NCI-H446 (cell line): ENCODE measurements at places on chromosomes 11 and 22.

DNA sequence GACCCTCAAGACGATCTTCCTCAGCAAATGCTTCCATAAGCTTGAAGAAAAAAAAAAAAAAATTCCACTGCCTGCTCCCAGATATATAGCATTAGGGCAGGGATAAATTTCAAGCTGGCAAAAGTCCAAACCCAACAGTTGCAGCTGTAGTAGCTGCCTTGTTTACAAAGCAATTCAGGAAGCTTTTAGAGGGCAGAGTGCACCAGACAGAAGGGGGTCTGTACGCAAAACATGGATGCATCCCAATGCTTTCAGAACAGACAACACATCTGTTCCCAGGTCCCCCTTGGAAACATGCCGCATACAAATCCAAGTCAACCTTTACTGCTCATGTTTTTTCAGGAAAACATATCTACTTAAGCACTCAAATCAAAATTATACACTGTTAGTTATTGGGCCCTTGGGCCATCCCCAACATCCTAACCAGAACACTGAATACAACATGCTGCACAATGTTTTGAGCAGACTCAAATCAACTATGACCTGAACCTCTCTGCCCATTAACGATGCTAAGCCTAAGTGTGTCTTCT lies 94.5 kb downstream of the CADM1 start:
- peak; percentile 79 for DNase-seq

DNA sequence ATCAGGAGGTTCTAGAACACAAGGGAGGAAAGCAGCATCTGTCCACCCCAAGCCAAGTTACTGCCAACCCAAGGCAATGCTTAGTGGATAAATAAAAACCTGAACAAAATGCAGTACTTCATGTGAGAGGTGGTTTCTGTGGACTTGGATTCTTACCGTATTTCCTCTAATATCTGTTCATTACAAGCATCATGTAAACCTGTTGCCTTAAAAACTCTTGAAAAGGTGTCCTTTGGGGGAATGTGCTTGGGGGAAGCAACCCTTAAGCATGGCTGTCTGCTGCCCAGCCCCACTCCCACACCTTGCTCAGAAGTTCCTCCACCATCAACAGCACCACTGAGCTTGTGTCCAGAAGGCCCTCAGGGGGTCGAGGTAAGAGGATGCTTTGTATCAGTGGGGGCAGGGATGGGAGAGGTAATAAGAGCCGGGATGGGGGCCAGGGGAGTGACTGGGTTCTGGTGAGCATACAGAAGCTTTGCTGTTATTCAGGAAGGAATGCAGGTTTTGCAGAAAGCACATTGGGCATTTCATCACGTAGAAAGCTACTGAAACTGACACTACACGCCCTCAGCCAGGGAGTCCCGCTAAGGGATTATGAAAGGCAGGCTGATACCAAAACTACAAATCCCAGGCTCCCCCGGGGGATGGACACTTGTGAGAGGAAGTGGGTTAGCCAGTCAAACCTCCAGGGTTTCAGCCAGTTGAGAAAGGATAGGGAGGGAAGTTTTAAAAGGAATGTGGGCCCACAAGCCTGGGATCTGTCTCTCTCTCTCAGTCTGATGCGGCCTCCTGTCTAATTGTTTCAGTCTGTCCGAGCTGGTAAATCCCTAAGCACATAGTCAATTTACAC lies 52.0 kb downstream of the KCNJ1 start:
- no peak for DNase-seq

DNA sequence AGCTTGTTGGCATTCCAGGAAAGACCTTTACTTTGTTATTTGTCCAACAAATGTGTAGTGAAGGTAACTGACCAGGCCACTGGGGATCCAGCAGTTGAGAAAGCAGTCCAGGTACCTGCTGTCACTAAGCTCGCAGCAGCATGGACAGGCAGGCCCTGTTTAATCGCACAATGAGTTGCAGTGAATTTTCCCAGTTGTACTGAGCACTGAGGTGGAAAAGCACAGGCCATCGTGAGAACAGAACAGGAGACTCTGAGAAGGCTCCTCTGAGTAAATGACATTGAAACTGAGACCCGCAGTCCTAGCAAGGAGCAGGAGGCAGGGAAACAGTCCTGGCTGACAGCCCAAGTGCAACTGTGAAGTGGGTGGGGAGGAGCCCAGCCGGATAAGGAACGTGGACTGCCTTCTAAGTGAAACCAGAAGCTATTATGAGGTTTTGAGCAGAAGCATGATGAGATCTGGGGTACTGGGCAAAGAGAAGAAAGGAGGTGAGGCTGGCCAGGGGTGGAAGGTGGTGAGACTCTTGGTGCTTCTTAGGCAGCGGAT lies 39.8 kb upstream of the CDON start:
- DNase-seq = peak; percentile 22

DNA sequence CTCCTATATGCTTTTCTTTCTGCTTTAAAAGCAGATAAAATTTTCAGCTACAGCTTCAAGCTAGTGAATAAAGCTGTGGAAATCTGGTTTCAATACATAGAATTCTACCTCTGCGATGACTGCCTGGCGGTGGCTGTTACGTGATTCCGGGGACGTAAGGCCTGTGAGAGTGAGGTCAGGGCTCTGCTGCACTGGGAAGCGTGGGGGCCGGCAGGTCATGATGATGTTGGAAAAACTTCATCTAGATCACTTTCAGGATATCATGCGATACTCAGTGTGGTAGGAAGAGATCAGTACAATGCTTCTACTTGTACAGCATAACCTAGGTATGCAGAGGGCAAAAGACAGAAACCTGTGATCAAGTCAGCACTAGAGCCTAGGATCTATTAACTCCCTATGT lies 546.8 kb upstream of the B3GAT1 start:
- DNase-seq = no peak

- DNase-seq = no peak
Measured at GRCh38 chr11:72599325-72600117, 74.7 kb downstream of the PDE2A start.

DNA sequence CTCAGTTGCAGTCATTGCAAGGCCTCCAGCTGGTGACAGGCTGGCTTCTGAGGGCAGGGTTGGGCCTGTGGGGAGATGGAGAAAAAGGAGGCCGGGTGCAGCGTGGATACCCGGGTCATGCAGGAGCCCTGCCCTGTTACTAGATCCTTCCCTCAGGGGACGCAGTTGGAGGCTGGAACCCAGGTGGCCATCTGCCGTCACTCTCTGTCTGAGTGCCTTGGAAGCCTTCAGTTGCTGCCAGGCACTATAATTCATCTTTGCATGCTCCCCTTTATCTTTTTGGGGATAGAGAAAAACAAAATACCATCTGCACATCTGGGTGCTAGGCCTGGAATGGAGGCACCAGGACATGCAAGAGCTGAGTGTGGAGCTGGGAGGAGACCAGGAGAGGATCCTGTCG lies 82.7 kb downstream of the TP53I11 start:
- DNase-seq = no peak
